ENCODE measurements at places on chromosomes 6 and 20. TPM values are rescaled to one million over a fixed set of nuclear protein-coding genes. Genes with fewer than 3 reads are reported as not detected.

The KCNK5 gene
- not detected for total RNA-seq

The SYNDIG1 gene
- not detected for total RNA-seq

DNA sequence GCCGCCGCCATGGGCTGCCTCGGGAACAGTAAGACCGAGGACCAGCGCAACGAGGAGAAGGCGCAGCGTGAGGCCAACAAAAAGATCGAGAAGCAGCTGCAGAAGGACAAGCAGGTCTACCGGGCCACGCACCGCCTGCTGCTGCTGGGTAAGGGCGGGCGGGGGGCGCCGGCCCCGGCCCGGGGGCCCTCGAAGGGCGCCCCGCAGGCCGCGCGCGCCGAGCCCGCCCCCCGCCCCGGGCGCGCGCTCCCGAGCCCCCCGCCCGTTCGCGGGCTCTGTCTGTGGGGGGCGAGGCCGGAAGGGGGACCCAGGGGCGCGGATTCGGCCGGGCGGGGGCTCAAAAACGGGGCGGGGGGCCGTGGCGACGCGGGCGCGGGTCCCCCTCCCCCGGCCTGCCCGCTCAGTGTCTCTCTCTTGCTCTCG is 39.2 kb downstream of the GNAS start:
- H3K4me1 ChIP-seq: peaks cover 20% of the 10 kb centered on the region
- peak; percentile 65 for DNase-seq
- no peaks in the 10 kb centered on the region for H3K27me3 ChIP-seq
- H3K36me3 ChIP-seq: peaks cover 3% of the 10 kb centered on the region

GRCh38 chr6:79868098-79868722 is 79.1 kb downstream of the ELOVL4 start:
- H3K36me3 ChIP-seq: no peaks in the 10 kb centered on the region
- no peak overlapping the region for H3K4me3 ChIP-seq
- H3K27me3 ChIP-seq: no peaks in the 10 kb centered on the region
- no peaks in the 10 kb centered on the region for H3K4me1 ChIP-seq

The SYCP2L gene
- 7.3 TPM for total RNA-seq

The PTGIS gene
- not detected for total RNA-seq

- peaks cover 94% of the 10 kb centered on the region for H3K4me1 ChIP-seq
- no peak overlapping the region for H3K4me3 ChIP-seq
- DNase-seq: no peak
- H3K27me3 ChIP-seq: no peaks in the 10 kb centered on the region
Observed at GRCh38 chr6:36119209-36119608, 11.1 kb upstream of the MAPK13 start.

DNA sequence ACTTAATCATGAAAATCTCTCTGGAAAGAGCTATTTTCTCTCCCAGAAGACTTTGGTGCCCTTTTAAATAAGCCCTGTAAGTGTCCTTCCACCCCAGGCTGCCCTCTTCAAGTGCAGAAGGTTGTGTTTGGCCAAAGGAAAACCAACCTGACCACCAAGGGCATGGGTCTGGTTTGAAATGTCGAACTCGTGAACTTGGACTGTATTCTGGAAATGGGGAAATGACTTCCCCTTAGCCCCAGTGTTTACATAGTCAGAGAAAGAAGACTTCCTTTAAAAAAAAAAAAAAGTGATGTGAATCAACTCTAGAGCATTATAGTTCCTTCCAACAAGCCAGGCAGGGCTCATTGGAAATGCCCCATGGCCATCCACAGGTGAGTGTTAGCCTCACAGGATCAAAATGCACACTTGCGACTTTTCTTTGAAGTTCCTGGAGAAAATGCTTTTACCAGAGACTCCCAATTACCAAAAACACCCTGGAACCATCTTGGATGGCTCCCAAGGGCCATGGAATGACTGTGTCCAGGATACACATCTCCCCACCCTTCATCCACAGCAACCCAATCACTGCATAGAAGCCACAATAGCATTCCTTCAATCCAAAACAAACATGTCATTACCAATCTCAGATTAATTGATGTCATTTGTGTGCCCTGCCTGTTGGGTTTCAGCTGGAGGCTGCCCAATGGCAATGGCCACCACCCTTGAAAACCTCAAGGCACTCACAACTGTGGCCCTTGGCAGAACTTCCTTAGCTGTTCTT is 133.8 kb downstream of the CLIC5 start:
- no peaks in the 10 kb centered on the region for H3K4me1 ChIP-seq
- no peak for DNase-seq
- no peaks in the 10 kb centered on the region for H3K36me3 ChIP-seq
- no peaks in the 10 kb centered on the region for H3K27me3 ChIP-seq
- H3K4me3 ChIP-seq: no peak overlapping the region
- H3K27ac ChIP-seq: no peak overlapping the region

GRCh38 chr20:2330090-2330695 is 34.4 kb downstream of the TGM3 start:
- H3K4me3 ChIP-seq: no peak overlapping the region
- no peaks in the 10 kb centered on the region for H3K4me1 ChIP-seq
- H3K36me3 ChIP-seq: no peaks in the 10 kb centered on the region
- H3K27ac ChIP-seq: no peak overlapping the region
- no peak for DNase-seq

DNA sequence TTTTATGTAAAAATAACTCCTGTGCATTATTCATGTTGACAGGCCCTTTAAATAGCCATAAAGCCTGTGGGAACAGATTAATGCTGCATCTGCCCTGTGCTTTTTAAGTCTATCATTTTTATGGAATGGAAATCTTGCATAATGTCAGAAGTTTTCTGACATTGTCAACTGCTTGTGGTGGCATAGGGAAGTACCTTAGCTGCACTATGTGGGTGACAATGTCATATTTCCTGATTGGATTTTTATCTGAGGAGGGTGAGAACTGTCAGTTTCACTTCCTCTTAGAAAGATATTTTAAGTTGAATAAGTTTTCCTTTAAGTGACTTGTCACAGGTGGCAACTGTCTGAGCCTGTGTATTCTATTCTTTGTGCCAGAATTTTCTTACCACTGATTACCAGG is 267.9 kb downstream of the PLCB1 start:
- H3K4me1 ChIP-seq: no peaks in the 10 kb centered on the region
- peak; percentile 49 for DNase-seq
- H3K4me3 ChIP-seq: no peak overlapping the region

DNA sequence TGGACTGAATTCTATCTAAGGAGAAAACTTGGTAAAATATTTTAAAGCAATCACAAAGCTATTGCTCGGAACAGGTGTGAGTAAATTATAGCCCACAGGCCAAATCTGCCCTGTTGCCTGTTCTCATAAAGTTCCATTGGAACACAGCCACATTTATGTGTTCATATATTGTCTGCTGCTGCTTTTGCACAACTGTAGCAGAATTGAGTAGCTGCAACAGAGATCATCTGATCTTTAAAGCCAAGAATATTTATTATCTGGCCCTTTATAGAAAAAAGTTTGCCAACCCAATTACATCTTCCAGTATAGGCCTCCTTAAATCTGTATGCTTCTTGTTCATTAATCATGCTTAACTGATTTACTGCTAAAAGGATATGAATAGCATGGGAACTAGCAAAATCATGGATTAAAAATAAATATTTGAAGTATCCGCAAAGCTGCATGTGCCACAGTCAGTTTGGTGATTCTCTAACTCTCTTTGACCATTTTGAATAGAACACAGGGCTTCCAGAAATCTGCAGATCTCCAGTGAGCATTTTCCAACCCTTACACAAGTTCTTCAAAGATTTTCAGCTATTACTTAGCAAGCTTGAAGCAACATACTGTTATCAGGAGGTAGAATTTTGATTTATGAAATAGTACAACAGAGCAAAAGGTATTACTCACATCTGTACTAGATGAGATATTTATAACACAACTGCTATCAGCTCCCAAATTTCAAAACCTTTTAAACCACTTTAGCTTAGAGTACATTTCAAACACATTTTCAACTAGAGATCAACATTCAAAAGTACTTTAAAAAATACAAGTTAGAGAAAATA is 312.6 kb upstream of the ID4 start:
- H3K36me3 ChIP-seq: no peaks in the 10 kb centered on the region
- no peaks in the 10 kb centered on the region for H3K4me1 ChIP-seq
- H3K27ac ChIP-seq: no peak overlapping the region

GRCh38 chr20:23255716-23256385 is 94.7 kb upstream of the NXT1 start:
- no peaks in the 10 kb centered on the region for H3K36me3 ChIP-seq
- H3K4me1 ChIP-seq: no peaks in the 10 kb centered on the region
- DNase-seq: no peak
- no peaks in the 10 kb centered on the region for H3K27me3 ChIP-seq
- H3K27ac ChIP-seq: no peak overlapping the region
- H3K4me3 ChIP-seq: no peak overlapping the region

All from natural killer cell (primary cell).